ENCODE measurements at places on chromosomes 7 and 10.
A peak's percentile ranks its signal among the peaks of the same experiment; 100 is the strongest.

DNA sequence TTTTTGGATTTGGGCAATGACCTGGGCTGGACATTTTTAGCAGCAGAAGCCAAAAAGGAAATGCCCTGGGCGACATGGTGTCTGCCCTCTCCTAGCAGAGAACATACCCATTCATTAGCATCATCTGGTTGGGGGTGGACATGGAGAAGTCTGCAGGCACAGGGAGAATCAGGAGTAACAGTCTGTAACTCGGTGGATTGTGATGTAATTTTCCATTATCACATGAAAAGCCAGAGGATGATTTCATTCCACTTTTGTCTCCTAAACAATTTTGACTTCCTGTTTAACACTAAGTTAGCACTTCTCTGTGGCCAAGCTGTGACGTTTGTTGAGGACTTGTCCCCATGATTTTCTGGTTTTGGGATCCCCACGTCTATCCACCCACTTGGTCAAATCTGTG is 153.8 kb upstream of the HABP2 start:
- no peak for DNase-seq
- no peaks in the 10 kb centered on the region for H3K36me3 ChIP-seq
- peaks cover 14% of the 10 kb centered on the region for H3K27me3 ChIP-seq
- no peak overlapping the region for H3K4me3 ChIP-seq
- no peak overlapping the region for H3K27ac ChIP-seq

GRCh38 chr7:111089822-111090426 is 1.0 kb upstream of the LRRN3 start:
- no peaks in the 10 kb centered on the region for H3K36me3 ChIP-seq
- no peak overlapping the region for H3K4me3 ChIP-seq
- H3K4me1 ChIP-seq = no peaks in the 10 kb centered on the region
- DNase-seq = no peak

DNA sequence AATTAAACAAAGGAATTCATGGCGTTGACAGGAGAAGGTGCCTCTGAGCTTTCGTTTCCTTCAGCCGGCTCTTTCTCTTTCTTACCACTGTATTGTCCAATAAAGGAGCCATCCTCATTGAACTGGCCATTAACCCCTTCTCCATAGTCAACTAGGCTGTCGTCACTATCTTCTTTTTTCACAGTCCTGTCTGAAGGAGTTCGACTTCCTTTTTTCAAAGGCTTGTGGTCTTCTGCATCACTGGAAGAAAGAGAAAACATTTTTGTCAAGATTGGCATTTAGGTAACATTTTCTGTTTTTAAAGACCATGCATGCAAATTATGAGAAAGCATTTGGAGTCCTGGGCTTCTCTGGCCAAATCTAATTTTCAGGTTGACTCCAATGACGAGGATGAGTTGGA is 19.7 kb upstream of the LAMB4 start:
- H3K27me3 ChIP-seq = peaks cover 3% of the 10 kb centered on the region
- no peak overlapping the region for H3K27ac ChIP-seq

DNA sequence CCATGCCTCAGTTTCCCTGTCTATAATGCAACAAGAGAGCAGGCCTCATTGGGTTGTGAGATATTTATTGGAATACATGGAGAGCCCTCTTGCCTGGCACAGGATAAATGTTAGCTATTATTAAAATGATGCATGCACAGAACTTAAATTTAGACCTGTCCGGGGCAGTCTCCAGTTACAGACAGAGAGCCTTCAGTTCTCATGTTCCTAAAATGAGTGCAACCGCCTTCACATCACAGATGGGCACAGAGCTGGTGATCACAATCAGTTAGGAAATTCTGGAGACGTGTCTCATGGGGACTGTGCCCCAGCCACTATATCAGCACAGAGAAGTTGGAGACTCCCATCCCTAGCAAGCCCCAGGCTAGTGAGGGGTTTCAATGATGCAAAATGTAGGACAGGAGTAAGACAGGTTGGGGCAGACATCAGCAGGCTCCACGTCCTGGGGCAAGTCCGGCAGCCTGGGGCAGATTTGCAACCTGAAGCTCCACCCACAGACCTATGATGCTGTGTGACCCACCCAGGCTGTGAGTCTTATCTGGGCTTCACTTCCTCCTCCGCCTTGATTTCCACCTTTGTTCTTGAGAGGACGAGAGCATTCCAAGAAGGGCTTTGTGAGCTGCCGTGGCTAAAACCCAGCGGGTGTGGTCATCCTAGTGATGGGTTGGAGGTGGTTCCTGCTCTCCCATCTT is 49.4 kb downstream of the CXCL12 start:
- H3K4me3 ChIP-seq = no peak overlapping the region
- no peak for DNase-seq
- no peaks in the 10 kb centered on the region for H3K4me1 ChIP-seq

DNA sequence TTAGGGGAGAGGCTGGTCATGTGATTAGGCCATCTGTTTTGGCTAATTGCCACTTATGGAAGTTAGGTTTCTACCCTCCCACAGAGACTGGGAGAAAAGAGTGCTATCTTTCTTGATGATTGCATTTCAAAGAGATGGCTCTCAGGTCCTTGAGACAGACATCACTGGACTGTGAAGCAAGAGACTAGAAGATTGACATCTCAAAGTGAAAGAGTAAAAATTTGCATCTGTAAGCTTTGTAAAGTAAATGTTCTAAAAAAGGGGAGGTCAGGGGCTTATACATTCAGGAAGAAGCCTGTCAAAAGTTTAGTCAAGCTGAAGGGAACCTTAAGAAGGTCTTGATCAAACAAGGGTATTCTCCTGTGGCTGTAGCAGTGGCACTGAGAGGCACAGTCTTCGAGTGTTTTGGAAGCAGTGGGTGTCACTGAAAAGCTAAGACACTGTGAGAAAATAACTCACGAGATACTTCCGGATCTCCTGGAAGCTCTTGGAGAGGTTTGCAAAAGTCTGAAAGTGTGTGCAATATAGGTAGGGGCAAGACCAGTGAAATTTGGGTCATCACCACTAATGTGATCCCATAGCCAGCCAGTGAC is 342.1 kb downstream of the PHF14 start:
- H3K27ac ChIP-seq = no peak overlapping the region
- no peaks in the 10 kb centered on the region for H3K4me1 ChIP-seq
- no peak for DNase-seq
- peaks cover 10% of the 10 kb centered on the region for H3K27me3 ChIP-seq
- no peak overlapping the region for H3K4me3 ChIP-seq
- no peaks in the 10 kb centered on the region for H3K36me3 ChIP-seq

DNA sequence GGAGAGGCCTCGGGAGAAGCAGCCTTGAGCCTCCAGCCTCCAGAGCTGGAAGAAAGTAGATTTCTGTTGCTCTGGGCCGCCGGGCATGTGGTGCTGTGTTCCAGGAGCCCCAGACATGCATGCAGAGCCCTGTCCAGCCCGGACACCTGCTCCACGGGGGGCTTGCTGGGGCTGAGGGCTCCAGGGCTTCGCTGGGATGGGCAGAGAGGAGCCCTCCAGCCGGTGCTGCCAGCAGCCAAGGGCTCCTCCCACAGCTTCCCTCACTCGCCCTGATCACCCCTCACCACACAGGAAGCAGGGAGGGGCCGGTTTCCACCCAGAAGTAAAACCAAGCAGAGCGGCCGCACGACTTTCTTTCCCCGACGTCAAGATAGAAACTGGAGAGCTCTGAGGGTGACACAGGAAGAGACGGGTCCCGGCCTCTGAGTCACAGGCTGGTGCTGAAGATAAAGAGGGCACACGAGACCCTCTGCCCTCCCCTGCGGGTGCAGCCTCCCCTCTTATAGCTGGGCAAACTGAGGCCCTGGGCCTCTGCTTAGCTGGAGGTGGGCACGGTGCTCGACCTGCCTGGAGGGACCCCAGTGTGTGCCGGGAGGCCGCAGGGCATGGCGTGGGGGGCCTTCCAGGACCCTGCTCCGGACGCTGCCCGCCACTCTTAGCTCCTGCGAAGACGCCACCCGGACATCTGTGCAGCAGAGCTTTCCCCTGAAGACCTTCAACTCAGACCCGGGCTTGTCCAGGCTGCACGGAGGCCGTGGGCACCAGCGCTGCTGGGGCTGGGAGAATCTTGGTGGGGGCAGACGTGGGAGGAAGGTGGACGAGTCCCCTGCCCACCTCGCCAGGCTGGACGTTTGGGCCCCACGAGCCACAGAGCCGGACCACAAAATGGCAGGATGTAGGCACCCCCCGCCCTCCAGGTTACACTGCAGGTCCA is 31.1 kb downstream of the ADAP1 start:
- H3K4me3 ChIP-seq = no peak overlapping the region
- H3K27ac ChIP-seq = 0 out of 2 replicates have a peak overlapping the region, but pooled peaks have one; percentile 29
- H3K36me3 ChIP-seq = no peaks in the 10 kb centered on the region
- H3K4me1 ChIP-seq = peaks cover 28% of the 10 kb centered on the region
- H3K27me3 ChIP-seq = no peaks in the 10 kb centered on the region

DNA sequence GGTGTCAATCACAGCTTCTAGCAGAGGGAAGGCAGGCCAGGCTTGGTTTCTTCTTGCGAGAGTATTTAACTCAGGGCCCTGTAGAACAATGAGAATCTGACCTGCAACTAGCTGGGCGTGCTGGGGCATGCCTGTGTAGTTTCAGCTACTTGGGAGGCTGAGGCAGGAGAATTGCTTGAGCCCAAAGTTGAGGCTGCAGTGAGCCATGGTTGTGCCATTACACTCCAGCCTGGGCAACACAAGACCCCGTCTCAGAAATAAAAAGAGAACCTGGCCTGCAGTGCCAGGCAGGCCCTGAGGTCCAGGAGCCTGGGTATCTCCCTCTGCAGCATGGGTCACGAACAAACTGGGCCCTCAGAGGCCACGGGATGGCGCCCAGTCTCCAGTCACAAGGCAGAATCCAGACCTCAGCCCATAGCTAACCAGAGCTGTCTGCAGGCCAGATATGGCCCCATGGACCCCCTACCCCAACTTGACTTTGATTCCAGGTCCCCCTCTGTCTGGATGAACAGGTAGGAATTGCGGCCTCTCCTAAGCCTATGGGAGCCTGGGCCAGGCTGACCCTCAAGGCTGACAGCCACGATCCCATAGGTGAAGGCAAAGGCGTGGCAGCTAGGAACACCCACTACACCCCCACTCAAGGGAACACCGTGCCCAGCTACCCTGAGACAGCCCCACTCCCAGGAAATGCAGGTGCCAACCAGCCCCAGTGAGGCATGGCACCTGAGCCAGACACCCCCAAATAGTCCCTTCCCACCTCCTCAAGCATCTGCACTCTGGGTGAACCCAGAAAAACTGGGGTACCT is 102.7 kb upstream of the TNRC18 start:
- no peak for DNase-seq
- H3K27ac ChIP-seq = peak overlapping the region; percentile 97
- H3K36me3 ChIP-seq = peaks cover 27% of the 10 kb centered on the region
- H3K4me1 ChIP-seq = peaks cover 29% of the 10 kb centered on the region

DNA sequence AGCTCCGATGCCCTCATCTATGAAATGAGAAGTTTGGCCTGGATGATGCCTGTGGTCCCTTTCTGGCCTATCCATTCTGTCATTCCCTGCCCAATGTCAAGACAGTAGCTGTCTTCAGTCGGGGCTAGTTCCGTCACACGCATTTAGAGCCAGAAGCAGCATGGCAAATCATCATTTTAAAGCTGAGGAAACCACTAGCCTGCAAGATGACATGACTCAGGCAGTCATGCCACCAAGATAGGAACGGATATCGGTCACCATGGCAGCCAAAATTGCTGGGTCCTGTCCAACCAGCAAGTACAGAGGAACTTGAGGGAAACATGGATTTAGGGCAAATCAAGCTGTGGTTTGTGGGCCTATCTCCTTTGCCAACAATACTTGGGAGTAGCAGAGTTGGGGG is 64.5 kb upstream of the MRLN start:
- no peak overlapping the region for H3K4me3 ChIP-seq
- no peaks in the 10 kb centered on the region for H3K36me3 ChIP-seq
- no peak overlapping the region for H3K27ac ChIP-seq
- H3K27me3 ChIP-seq = no peaks in the 10 kb centered on the region
- no peaks in the 10 kb centered on the region for H3K4me1 ChIP-seq
- DNase-seq = no peak

DNA sequence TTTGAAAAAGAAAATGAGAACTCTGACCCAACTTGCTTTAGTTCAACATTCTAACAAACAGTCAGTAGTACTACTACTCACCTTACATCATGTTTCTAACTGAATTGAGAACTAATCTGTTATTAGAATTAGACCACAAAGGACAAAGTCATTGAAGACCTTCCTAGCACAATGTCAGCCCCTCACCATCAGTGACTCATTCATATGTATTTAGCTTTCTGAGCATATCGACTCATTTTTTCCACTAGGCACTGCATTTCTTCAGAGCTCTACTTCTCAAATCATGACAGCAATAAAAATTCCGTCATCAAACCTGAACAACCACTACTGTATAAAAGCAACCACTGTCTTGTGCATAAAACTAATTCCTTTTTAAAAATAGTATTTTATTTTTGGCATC is 4.4 kb upstream of the LRRN3 start:
- H3K36me3 ChIP-seq = no peaks in the 10 kb centered on the region
- no peak overlapping the region for H3K27ac ChIP-seq
- no peaks in the 10 kb centered on the region for H3K27me3 ChIP-seq
- no peaks in the 10 kb centered on the region for H3K4me1 ChIP-seq
- no peak overlapping the region for H3K4me3 ChIP-seq

- no peaks in the 10 kb centered on the region for H3K36me3 ChIP-seq
- no peak for DNase-seq
- no peaks in the 10 kb centered on the region for H3K4me1 ChIP-seq
These were observed 16.3 kb upstream of the GIMAP6 start for GRCh38 chr7:150648353-150649079.

Measured in Panc1 (cell line).